ENCODE measurements at places on chromosomes 4 and X. TPM values are rescaled to one million over a fixed set of nuclear protein-coding genes. Genes with fewer than 3 reads are reported as not detected.

The ATRX gene
- 53.1 TPM for polyA plus RNA-seq

The CSAG3 gene
- not detected for polyA plus RNA-seq

DNA sequence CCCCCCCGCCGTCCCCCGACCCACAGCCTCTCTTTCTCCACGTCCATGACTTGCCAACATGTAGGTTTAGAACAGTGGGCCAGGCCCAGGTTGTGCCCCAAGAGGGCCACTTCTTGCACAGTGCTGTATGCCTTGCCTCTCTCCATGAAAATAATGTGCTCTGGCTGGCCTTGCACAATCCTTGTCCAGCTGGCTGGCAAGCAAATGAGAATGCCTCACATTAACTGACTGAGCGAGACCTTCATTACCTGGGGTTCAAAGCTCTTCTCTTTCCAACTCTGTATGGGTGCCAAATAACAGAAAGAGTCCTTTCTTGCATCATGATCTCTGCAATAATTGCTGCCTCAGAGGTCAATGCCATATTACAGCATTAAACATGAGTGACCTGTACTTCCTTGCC, 416.6 kb downstream of the FGF13 start:
- no peaks in the 10 kb centered on the region for H3K36me3 ChIP-seq
- no peak overlapping the region for H3K4me3 ChIP-seq
- no peaks in the 10 kb centered on the region for H3K4me1 ChIP-seq
- no peak for DNase-seq
- H3K27ac ChIP-seq = no peak overlapping the region

DNA sequence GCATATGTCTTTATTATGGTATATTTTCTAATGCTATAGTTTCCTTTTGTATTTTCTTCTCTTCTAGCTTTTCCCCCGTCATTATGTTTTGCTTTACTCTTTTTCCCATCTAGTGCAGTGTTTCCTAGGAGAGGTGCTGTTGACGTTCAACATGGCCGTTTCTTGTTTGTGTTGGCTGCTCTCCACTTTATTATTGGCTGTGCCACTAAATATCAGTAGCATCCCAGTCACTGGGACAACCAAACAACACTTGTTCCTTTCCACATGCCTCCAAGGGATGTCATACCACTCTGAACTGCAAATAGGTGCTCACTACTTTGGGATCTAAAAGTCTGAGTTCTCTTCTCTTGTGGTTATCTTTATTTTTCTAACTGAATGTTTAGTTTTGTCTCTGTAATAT, 26.5 kb downstream of the GBA3 start:
- no peaks in the 10 kb centered on the region for H3K27me3 ChIP-seq
- no peak overlapping the region for H3K27ac ChIP-seq
- no peaks in the 10 kb centered on the region for H3K4me1 ChIP-seq
- no peak for DNase-seq
- no peak overlapping the region for H3K4me3 ChIP-seq

DNA sequence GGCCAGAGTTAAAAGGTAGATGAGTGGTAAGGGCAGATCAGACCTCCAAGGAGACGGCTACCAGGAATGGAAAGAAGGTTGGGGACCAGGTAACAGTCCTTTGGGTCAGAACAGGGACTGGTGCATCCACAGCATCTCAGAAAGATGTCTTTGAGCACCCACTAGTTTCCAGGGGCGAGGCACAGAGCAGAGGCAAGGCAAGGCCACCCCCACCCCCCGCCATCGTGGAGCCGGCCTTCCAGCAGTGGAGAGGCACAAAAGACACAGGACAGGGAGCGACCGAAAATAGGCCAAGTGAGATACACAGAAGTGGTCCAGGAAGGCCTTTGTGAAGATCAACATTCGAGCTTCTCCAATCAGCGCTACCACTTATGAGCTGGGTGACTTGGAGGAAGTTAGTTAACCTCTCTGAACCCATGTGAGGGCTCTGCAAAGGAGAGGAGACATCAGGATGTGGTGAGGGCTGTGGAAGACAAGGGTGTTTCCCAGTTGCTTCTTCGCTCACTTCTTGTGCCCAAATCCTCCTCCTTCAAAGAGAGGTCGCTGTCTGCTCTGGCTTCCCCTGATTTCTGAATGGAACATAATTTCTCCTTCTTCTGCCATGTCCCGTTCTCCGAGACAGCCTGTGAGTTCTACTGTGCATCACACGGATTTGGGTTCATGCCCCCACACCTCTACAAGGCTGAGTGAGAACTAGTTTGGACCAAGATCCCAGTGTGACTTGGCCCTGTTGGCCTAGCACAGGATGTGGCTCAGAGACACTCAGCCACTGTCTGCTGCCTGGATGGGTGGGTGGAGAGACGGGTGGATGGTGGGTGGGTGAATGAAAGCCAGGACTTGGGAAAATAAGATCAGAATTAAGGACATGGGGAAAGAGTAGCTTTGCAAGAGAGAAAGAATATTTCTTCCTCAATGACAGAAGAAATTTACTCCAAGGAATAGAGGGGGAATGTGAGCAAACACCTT, 16.7 kb upstream of the MSX1 start:
- H3K4me3 ChIP-seq = no peak overlapping the region
- H3K36me3 ChIP-seq = no peaks in the 10 kb centered on the region
- H3K27me3 ChIP-seq = peaks cover 83% of the 10 kb centered on the region
- H3K4me1 ChIP-seq = no peaks in the 10 kb centered on the region

The AADAT gene
- not detected for polyA plus RNA-seq

The TLR2 gene
- 3.1 TPM for polyA plus RNA-seq

- H3K27me3 ChIP-seq = no peaks in the 10 kb centered on the region
- H3K4me3 ChIP-seq = peak overlapping the region; percentile 96
- peaks cover 41% of the 10 kb centered on the region for H3K4me1 ChIP-seq
- H3K36me3 ChIP-seq = peaks cover 8% of the 10 kb centered on the region
These were observed 825 bp upstream of the RASGEF1B start for GRCh38 chr4:81472281-81473182.

- DNase-seq = no peak
- no peaks in the 10 kb centered on the region for H3K4me1 ChIP-seq
- H3K27me3 ChIP-seq = peaks cover 22% of the 10 kb centered on the region
- peaks cover 4% of the 10 kb centered on the region for H3K36me3 ChIP-seq
- peak overlapping the region; percentile 57 for H3K27ac ChIP-seq
These were observed 61.0 kb downstream of the SEPSECS start for GRCh38 chr4:25098964-25099891.

DNA sequence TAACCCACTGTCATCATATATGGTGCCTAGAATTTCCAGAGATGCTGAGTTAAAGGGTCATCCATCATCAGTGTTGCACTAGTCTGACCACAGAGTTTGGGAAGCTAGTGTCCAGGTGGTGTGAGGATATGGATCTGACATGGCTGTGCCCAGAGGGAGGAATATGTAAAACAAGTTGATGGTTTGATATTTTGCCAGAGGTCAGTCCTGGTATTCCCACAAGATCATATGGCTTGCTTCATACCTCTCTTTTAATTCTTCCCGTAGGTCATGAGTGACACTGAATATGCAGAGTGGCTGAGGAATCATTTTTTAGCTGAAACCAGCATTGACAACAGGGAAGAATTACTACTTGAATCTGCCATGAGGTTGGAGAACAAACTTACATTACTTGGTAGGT, 75.6 kb downstream of the ATP10D start:
- no peaks in the 10 kb centered on the region for H3K27me3 ChIP-seq
- no peak for DNase-seq
- H3K27ac ChIP-seq = no peak overlapping the region
- no peaks in the 10 kb centered on the region for H3K36me3 ChIP-seq
- peaks cover 10% of the 10 kb centered on the region for H3K4me1 ChIP-seq
- H3K4me3 ChIP-seq = no peak overlapping the region

- peaks cover 8% of the 10 kb centered on the region for H3K36me3 ChIP-seq
- H3K27ac ChIP-seq = no peak overlapping the region
- peak overlapping the region; percentile 80 for H3K4me3 ChIP-seq
- DNase-seq = peak; percentile 27
These were observed 1.3 kb upstream of the ZNF141 start for GRCh38 chr4:336099-336892.

DNA sequence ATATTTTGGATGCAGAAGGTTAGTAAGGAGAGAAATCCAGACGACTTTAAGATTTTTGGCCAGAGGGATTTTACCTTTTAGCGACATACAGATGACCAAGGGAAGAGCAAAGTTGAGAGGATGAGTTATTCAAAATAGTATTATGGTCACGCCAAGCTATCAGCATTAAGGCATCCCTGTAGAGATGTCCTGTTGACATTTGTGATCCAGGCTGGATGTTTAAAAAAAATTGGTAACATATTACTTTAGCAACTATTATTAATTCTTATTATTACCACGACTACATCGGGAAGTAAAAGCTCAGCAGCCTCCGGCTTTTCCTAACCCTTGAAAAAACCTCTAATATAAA, 562 bp upstream of the OSTC start:
- peaks cover 8% of the 10 kb centered on the region for H3K36me3 ChIP-seq
- no peaks in the 10 kb centered on the region for H3K27me3 ChIP-seq
- peak overlapping the region; percentile 95 for H3K4me3 ChIP-seq
- H3K27ac ChIP-seq = peak overlapping the region; percentile 99
- H3K4me1 ChIP-seq = peaks cover 44% of the 10 kb centered on the region
- DNase-seq = no peak

- no peaks in the 10 kb centered on the region for H3K36me3 ChIP-seq
- H3K27me3 ChIP-seq = peaks cover 3% of the 10 kb centered on the region
- no peak for DNase-seq
- no peaks in the 10 kb centered on the region for H3K4me1 ChIP-seq
- H3K4me3 ChIP-seq = no peak overlapping the region
- no peak overlapping the region for H3K27ac ChIP-seq
These were observed 37.9 kb downstream of the SUPT20HL2 start for GRCh38 chrX:24276015-24276414.

DNA sequence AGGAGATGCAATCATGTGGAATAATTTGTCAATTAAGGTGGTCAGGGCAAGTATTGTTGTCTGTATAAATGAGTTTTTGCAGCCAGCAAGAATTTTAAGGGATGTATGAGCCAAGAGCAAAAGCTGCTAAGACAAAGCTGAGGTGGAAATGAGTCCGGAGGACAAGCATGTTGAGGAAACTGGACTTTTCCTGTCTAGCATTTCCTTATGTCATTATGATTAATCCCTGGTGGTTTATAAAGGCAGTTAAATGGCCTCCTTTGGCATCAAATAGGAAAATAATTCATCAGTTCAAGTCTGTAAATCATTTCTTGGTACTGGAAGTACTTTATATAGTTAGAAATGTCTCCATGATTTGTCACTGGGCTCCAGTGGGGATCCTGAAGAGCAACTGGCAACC, 61.6 kb upstream of the TEX13A start:
- H3K36me3 ChIP-seq = no peaks in the 10 kb centered on the region
- no peak overlapping the region for H3K4me3 ChIP-seq
- no peak for DNase-seq

DNA sequence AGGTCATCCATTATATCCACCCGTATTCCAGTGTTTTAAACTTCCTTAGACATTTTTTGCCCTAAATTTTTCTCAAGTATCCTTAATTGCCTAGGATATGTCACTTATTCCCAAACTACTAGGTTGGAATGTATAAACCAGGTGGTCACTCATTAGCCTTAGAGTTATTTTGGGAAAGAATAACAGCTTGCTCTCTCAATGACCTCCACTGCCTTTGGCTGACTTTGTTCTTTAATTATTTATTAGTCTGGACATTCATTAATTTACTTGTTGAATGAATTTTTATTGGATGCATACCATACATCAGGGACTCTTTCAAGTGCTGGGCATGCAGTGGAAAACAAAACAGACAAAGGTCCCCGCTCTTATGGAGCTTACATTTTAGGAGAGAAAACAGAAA, 609.3 kb upstream of the IGFBP7 start:
- H3K27ac ChIP-seq = no peak overlapping the region
- no peaks in the 10 kb centered on the region for H3K4me1 ChIP-seq
- DNase-seq = no peak
- H3K27me3 ChIP-seq = no peaks in the 10 kb centered on the region
- H3K4me3 ChIP-seq = no peak overlapping the region

The TMEM154 gene
- polyA plus RNA-seq = 154 TPM

- H3K4me1 ChIP-seq = no peaks in the 10 kb centered on the region
- H3K27me3 ChIP-seq = peaks cover 8% of the 10 kb centered on the region
- no peak overlapping the region for H3K27ac ChIP-seq
- DNase-seq = no peak
These were observed 185.9 kb downstream of the SHROOM3 start for GRCh38 chr4:76620723-76621468.

The CXCL6 gene
- polyA plus RNA-seq = not detected
